ENCODE measurements at places on chromosomes 12 and 14.

- no peak for DNase-seq
These were observed 145.9 kb downstream of the ETV6 start for GRCh38 chr12:11795192-11795912.

DNA sequence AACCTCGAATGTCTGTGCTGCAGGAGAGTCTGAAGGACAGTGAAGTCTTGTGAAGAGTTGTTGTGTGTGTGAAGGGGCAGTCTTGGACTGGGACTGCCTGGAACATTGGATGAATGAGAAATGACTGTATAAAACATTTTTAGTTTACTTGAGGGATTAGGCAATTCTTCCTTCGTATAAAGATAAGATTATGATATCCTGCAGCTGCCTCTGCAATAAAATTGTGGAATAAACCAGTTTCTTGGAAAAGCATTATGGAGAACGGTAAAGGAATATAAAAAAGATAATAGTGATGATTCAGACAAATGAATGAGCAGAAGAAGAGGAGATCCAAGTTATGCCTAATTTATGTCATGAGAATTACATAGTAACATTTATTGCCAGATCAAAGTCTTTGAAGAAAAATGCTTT, 30.9 kb upstream of the LUM start:
- no peak for DNase-seq

GRCh38 chr12:167959-168600, 45.9 kb downstream of the SLC6A12 start:
- DNase-seq = no peak

DNA sequence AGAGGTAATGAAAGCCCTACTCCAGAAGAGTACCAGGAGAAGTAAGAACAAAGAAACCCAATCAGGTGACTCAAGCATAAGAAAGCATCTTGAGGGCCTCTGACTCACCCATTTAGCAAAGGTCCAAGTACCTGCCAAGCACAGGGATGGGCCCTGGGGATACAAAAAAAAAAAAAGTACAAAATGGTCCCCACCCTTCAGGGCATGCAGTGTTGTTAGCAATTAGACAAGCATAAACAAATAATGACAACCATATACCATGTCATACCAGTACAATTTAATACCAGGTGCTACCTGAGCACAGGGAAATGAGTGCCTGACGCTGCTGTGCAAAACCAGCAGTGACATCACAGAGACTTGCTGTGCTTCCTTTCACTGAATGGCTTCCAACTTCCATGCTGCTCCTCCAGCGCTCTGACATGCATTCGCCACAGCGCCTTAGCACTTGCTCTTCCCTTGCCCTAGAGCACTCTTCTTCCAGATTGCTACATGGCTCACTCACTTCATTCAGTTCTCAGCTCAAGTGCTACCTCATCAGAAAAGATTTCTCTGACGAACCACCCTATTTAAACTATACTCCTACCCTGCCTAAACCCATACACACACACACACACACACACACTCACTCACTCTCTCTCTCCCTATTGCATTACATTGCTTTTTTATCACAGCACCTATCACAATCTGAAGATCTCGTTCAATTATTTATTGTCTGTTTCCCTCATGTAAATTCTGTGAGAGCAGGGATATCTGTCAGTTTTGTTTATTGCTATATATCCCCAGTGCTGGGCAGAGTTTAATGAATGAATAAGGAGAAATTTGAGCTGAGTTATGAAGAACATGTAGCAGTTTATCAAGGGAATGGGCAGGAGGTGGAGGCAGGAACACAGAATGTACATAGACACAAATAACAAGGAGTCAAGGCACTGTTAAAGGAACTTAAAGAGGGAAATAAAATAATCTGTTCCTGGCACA, 12.9 kb upstream of the EPS8 start:
- no peak for DNase-seq

DNA sequence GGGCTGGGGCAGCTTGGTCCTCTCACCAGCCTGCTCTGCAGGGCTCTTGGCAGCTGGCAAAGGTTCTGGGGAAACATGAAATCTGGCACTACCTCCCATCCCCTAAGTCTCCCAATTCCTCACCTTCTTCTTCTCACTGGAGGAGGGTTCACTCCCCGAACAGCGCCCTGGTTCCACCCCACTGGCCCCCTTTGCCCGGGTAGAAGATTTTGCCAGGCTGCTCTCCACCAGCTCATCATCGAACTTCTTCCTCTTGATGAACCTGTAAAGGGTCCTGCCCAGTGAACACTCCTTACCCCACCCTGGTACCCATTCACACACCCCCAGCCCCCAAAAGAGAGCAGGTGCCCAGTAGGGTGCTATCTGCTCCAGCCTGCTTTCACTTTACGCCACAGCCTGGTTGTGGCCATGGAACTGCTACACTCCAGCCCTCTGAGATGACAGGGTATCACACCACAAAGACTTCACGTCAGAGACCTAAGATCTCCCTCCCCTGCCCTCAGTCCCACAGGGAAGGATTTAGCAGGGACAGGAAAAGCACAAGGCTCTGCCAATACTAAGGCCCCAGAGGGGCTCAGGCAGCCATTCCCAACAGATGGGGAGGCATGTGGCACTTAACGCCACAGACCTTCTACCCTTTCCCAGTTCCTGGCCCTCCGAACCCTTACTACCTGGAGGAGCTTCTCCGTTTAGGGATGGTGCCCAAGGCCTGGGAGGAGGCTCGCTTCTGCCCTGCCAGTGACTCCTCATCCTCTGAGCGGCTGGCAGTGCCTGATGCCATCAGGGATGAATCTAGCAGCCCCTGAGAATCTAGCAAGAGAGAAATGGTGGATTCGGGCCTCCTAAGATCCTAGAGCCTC, 2.3 kb downstream of the MCRS1 start:
- no peak for DNase-seq

DNA sequence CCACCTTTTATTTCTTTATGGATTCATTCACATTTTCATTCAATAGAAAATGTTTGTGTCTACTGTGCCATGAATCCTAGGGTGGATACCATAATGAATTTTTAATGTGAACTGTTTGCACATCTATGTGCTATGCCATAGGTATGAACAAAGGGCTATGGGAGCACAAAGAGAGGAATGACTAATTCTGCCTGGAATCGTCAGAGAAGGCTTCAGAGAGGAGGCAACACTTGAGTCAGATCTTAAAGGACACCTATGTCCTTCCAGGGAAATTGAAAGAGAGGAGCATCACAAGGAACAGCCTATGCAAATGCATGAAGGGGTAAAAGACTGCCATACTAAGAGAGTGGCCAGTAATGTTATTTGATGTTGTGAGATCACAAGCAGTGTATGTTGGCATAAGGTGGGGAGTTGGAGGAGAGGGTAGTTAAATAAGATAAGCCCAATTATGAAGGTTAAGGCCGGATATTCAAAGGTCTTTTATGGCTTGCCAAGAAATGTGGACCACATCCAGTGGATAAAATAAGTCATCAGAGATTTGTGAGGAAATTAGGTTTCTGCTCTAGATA, 246.7 kb downstream of the GRIN2B start:
- DNase-seq = no peak

DNA sequence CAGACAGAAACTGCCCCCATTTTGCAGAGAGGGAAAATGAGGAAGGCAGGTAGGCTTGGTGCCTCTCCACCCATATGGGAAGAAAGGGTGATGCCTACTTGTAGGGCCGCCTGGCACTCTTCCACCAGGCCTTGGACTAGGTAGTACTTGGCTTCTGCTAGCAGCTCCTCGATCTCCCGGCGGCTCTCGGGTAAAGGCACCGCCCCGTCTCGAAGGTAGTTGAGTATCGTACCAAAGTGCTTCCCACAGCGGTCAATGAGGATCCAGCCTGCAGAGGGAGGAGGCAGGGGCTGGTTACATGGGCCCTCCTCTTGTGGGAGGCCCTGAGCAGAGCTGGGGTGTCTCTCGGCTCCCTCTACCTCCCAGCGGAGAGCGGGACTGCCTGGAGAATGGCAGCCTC, 16.6 kb downstream of the KCTD10 start:
- no peak for DNase-seq

- peak; percentile 5 for DNase-seq
These were observed 2.8 kb downstream of the SRSF9 start for GRCh38 chr12:120466560-120467315.

DNA sequence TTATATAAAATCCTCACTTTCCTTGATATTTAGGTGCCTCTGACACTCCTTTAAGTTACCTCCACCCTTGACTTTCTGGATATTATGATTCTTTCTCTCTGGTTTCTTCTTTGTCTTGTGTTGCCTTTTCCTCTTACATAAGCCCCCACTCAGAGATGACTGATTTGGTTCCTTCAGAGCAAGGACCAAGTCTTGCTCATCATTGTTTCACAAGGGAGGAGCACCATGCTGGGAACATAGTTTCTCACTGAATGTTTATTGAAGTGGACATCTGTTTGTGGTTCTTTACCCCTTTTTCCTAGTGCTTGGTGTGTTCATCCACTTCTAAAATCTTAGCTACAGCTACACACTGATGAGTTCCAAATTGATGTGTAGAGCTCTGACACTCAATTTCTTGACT, 161.3 kb upstream of the PTPRQ start:
- no peak for DNase-seq

DNA sequence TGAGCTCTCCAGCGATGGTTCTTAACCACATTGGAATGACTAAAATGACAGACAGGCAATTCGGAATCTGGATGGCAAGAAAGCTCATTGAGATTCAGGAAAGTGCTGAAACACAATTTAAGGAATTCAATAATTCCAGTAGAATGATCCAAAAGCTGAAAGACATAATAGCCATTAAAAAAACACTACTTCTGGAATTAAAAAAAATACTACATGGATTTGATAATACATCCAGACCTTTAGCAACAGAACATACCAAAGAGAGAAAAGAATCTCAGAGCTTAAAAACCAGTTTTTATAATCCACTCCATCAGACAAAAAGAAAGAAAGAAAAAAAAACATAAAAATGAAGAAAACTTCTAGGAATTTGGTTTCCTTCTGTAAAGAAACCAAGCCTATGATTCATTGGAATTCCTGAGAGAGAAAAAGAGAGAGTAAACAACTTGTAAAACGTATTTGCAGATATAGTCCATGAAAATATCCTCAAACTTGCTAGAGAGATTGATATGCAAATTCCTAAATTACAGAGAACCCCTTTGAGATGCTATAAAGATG, 52.8 kb downstream of the SLCO1B1 start:
- no peak for DNase-seq

GRCh38 chr14:44379292-44379977, 127.6 kb downstream of the FSCB start:
- no peak for DNase-seq

GRCh38 chr12:88893801-88894200, 313.5 kb upstream of the KITLG start:
- DNase-seq = no peak

GRCh38 chr12:14970473-14970872, 2.4 kb upstream of the PDE6H start:
- DNase-seq = no peak

GRCh38 chr14:21204167-21205025, 48.5 kb upstream of the OR5AU1 start:
- DNase-seq = no peak

DNA sequence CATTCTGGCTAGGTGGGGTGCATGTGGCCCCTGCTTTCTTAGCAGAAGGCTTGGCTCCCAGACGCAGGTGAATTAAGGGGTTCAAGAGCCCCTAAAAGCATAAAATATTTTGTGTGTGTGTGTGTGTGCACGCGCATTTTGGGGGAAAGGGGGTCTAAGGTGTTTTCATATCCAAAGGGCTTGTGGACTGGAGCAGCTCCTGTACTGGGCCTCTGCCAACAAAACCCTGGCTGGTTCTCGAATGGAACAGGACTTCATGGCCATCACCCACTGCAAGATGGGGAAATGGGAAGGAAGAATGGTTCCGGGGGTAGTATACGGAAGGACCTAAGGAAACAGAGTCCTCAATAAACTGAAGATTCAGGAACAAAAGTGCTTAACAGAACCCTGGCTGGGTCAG, 3.9 kb upstream of the ATN1 start:
- DNase-seq = no peak

GRCh38 chr12:607541-608001, 55.7 kb downstream of the NINJ2 start:
- DNase-seq = no peak

DNA sequence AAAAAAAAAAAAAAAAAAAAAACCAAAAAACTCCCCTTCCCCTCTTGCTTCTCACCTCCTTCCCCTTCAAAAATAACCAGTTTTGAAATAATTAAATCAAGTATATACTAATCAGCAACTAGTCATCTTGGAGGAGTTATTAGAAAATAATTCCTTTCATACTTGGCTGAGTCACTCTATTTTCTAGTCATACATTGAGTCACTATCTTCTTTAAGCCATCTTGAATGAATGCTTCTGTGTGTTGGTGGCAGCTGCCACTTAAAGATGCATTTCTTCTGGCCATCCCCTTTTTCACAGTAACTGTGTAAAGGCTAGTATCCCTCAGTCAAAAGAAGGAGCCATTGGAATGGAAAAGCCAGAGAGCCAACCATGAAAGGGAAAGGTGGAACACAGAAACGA, 84.2 kb upstream of the TMEM263 start:
- DNase-seq = no peak

DNA sequence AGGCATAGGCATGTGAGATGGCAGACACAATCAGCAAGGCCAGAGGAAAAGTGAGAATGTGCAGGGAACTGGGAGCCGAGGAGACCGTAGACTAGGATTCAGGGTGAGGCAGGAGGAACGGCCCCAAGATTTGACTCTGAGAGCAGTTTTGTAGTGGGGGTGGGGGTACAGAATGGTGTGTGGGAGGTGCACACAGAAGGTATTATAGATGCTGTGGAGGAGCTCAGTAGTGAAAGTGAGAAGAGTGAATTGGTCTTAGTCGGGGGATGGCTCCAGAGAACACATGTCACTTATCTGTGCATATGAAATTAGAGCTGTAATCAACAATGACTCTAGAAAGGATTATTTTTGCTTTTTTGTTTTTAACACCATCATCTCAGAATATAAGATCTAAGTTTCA, 11.9 kb downstream of the ZNF664 start:
- no peak for DNase-seq

GRCh38 chr14:24775950-24776349, 142.0 kb upstream of the GZMB start:
- DNase-seq = no peak

DNA sequence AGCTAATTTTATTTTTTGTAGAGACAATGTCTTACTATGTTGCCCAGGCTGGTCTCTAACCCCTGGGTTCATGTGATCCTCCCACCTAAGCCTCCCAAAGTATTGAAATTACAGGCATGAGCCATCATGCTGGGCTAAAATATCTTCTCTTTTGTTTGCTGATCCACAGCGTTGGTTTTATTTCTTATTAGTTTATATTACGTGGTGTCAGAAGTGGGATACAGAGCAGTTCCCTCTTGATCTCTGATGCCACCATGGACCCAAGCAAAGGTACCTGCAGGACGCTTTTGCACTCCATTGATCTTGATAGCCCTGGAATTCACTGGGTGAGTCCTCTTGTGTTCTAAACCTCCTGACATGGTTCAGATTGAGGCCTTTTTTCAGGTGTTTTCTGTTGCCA, 43.8 kb upstream of the RESF1 start:
- no peak for DNase-seq

- no peak for DNase-seq
These were observed 85.4 kb downstream of the PTCSC3 start for GRCh38 chr14:36091096-36091495.

GRCh38 chr12:131287938-131288764, 334.4 kb downstream of the ADGRD1 start:
- no peak for DNase-seq

- DNase-seq = no peak
These were observed 6.9 kb downstream of the TNFRSF1A start for GRCh38 chr12:6334940-6335450.

- DNase-seq = no peak
These were observed 168.3 kb downstream of the DUSP6 start for GRCh38 chr12:89183985-89184435.

GRCh38 chr12:101925361-101925760, 48.0 kb downstream of the DRAM1 start:
- no peak for DNase-seq
